ENCODE measurements at places on chromosomes 2 and 18.

DNA sequence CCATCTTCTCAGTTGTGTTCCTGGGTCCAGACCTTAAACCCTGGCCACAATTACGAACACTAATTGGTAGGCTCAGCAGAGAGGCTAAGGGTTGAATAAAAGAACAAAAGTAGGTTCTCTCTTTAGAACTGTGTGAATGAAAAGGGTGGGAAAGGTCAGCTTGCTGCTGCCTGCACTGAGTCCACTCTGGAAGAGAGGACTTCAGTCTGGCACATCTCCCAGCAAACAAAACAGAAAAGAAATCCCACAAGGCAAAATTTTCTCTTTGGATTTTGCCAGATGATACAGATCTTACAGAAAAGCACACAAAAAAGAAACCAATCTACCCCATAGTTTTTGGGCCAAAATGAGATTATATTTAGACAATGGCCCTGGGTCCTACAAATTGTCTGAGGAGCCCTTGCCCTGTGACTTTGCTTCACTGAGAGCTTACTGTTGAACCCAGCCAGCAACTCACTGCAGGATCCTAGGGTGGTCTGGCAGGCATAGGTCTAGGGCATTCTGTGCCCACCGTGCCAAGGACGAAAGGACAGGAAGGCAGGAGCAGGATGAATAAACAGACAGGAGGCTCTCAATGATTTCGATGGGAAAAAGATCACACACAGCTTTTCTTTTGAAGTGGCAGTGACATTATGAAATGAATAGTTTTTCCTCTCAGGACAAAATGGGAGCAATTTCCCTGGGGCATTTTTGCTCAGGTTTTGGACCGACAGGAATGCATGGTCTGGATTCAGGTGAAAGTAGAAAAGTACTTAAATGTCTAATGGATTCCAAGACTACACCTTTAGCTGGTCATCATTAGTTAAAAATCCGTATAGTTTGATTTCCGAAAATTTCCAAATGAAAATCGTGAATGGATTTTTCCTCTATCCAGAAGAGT, 68.4 kb upstream of the STAM2 start:
- no peak for DNase-seq

- no peak for DNase-seq
Observed at GRCh38 chr18:27184115-27185024, 738 bp downstream of the CHST9 start.

DNA sequence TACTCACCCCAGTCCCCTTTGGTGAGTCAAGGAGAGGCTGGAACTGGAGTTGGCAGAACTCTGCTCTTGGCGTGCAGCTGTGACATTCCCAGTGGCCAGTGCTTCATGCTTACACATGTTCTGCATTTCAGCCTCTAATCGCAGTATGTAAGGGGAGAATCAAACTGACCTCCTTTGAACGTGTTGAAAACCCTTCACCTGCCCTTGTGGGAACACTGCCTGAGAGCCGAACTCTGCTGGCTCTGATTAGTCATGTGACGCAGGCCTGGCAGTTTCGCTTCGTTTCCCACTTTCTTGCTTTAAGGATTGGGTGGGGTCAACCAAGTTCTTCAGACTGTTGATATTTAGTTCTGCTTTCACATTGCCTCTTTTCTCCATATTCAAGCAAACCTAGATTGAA, 173.8 kb upstream of the BCL2L11 start:
- no peak for DNase-seq

DNA sequence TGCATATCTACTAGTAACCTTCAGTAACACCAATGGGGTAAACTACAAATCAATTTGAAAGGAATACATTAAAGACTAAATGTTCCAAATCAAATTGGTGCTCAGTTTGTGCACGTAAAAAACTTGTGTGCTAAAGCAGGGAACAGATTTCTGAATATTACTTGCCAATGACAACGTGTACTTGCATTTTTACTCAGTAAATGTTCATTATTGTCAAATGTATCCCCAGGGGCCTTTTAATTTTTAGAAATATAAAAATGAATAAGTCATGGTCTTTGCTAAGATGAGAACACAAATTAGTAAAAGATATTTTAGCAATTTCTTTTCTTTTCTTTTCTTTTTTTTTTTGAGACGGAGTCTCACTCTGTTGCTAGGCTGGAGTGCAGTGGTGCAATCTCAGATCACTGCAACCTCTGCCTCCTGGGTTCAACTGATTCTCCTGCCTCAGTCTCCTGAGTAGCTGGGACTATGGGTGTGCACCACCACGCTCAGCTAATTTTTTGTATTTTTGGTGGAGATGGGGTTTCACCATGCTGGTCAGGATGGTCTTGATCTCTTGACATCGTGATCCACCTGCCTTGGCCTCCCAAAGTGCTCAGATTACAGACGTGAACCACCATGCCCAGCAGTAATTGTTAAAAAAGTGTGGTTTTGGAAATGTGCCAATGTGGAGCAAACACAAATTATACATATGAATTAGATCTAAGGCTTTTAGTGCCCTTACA, 52.6 kb downstream of the PMAIP1 start:
- DNase-seq: no peak

DNA sequence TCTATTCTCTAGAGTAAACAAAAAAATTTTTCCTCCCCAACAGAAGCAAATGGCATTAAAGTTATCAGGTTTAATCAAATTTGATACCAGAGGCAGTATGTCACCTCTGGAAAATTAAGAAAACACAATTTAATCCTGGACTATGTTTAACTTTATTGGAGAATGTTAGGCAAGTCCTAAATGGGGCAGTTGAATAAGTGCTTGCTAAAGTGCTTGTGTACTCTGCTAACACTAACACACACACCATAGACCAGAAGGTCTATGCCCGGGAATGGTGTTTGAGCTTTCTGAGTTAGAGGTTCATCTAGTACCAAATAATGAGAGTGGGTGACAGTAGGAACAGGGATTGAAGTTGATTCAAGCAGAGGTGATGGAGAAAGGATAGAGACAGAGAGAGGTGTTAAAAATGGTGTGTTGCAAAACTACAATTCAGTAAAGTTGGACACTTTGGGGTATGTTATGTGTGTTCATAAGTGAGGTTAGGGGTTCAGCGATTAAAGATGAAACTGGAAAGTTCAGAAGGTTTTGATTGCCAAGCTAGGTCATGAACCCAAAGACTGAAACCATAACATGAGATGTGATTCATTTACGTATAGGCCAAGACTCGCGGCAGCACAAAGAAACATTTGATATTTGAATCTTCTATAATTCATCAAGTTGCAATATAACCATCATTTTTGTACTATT, 40.5 kb upstream of the PEX13 start:
- no peak for DNase-seq

- DNase-seq: no peak
Observed at GRCh38 chr2:75559680-75560021, 1.1 kb downstream of the EVA1A start.

DNA sequence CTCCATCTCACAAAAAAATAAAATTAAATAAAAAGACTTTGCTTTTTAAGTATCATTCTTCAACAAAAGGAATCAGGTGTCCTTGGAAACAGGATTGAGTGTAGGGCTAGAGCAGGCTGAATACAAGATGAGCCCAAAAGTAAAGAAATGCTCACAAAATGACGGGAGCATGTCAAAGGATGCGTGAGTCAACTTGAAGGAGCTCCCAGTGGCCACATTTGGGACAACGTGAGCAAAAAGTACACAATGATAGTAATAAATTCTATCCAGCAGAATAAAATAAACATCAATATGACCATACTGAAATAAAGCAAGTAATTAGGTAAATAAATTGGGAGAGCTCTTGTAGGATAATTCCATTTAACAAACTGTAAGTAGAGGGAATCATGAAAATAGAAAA, 220.7 kb downstream of the PHLPP1 start:
- DNase-seq: no peak

GRCh38 chr2:8666581-8666980, 15.3 kb upstream of the ID2 start:
- no peak for DNase-seq

Measured in cardiac septum (tissue), 1 donor.